Cardiac fibroblast (primary cell): ENCODE measurements at places on chromosomes 7 and 10.
A peak's percentile ranks its signal among the peaks of the same experiment; 100 is the strongest.

DNA sequence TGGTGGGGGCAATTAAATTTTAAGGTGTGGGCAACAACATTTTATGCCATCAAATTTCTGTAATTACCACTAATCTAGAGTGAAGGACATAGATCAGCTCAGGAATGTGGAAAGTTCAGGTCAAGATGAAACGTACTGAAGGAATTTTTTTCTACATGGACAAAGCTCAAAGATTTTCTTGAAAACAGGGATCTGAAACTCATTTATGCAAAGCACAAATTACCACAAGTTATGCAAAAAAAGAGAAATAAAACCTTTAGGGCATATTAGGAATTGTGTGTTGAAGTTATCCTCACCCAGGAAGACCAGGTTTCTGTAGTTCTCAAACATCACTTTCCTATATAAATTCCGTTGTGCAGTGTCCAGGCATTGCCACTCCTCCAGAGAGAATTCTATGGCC, 18.9 kb downstream of the ZNF680 start:
- DNase-seq, result no peak

DNA sequence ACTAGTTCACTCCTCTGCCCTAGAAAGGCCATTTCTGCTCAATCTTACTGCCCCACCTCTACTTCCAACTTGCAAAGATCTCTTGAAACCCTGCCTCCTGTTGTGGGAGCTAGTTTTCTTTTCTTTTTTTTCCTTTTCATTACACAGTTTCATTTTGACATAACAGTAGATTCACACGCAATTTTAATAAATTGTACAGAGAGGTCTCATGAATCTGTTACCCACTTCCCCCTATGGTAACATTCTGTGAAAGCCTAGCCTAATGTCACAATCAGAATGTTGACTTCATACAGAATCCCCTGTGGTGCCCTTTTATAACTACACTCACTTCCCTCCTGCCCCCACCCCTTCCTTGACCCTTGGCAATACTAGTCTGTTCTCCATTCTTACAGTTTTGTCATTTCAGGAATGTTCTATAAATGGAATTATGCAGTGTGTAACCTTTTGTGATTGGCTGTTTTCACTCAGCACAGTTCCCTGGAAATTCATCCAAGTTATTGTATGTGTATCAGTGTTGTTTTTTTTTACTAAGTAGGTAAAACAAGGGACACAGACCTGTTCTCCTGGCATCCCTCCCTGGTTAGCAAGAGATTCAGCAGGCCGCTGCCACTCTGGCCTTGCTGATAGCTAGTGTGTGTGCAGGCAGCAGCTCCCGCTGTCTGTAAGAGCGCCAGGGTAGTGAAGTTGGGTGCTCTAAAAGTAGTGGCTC, 21.5 kb downstream of the CHST3 start:
- DNase-seq, result peak; percentile 94

GRCh38 chr10:7192061-7192460, 218.8 kb downstream of the SFMBT2 start:
- DNase-seq, result no peak

DNA sequence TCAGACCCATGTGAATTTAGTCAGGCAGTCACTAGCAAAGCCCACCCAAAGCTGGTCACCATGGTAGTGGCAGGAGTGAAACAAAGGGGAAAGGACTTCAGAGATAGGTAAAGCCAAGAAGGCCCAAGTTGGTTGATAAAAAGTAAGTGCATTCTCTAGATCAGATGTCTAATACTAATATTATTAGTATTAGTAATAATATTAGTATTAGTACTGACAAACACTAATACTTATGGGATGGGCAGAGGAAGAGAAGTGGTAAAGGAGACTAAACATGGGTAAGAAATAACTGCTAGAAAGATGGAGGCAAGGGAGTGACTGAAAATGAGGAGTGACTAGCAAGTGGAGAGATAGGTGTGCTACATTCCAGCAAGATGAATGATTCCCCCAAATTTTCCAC, 46.6 kb upstream of the PHYHIPL start:
- DNase-seq, result no peak

GRCh38 chr7:311796-312195, 21.8 kb downstream of the FOXL3 start:
- no peak for DNase-seq

DNA sequence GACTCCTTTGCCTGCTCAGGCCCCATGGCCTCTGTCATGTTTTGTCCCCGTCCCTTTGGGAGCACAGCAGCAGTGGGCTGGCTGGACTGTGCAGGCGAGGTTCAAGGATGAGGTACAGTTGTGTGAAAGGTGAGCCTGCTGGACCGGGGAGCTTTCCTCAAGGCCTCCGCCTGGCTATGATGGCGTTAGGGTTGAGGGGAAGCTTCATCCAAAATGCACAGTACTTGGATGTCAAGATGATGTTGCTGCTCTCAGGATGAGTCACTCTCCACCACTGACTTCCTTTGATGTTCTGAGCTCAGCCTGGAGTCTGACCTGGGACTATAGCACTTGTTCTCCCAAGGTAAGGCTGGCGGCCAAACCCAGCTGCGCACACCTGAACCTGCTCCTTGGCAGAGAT, 152.7 kb upstream of the SHH start:
- DNase-seq, result no peak

DNA sequence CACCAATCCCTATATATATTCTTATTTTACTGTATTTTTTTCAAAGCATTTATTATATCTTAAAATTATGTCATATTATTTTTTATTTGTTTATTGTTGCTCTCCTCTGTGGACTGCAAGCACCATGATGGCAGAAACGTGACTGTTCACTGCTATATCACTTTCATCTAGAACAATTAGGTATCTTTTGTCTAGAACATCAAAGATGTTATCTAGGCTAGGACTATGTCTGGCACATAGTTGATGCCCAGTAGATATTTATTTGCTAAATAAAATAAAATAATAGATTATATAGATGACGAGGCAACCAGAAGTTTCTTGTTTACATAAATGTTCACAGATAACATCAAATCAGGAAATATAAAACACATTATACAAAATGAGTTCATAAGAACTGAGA, 12.4 kb upstream of the GPR158 start:
- DNase-seq, result no peak

- DNase-seq, result peak; percentile 90
Measured at GRCh38 chr7:102891693-102892261, 21.0 kb upstream of the LRRC17 start.

- DNase-seq, result peak; percentile 22
Measured at GRCh38 chr10:18616337-18616736, 35.0 kb downstream of the NSUN6 start.

DNA sequence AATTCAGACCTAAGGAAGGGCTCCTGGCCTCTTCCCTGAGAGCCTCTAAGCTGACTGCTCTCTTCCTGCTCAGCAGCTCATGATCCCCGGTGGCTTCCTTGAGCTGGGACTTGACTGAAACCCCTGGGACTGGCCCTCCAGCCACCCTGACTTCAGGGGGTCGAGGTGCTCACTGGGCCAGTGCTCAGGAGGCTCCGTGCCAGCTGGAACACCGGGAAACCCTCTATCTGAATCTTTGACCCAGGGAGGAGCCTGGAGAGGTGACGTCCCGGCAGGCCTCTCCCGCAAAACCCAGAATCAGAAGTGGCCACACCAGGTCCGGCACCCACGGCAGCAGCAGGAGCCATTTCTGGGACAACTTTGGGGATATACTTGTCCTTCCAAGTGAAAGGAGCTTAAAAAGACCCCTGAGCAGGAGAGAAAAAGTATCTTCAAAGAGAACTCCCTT, 110.7 kb downstream of the WDR37 start:
- DNase-seq, result no peak

DNA sequence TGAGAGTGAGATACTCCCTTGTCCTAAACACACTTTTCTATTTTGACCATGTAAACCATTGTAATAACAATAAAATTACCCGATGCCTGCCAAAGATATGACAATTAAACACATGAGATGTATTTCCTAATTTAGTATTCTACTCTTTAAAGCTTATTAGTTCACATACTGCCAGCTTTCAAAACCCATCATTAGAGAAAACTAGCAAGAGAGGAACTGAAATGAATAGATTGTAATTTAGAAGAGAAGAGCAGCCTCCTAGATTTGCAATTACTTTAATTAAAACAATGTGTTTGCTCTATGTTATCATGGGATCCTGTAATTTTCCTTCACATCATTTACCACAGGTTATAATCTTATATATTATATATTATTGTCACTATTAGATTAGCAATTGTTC, 428.2 kb downstream of the THSD7A start:
- DNase-seq, result no peak

- DNase-seq, result no peak
Measured at GRCh38 chr7:124033807-124034753, 1.2 kb upstream of the TMEM229A start.

- peak; percentile 27 for DNase-seq
Measured at GRCh38 chr7:104252409-104253134, 44.8 kb upstream of the ORC5 start.

GRCh38 chr10:103350517-103351260, at the start of gene PCGF6:
Gene PCGF6, minus strand, starts transcription at chr10:103351140. Its CDS starts 74 bp downstream, at chr10:103351066.
- peak; percentile 77 for DNase-seq

DNA sequence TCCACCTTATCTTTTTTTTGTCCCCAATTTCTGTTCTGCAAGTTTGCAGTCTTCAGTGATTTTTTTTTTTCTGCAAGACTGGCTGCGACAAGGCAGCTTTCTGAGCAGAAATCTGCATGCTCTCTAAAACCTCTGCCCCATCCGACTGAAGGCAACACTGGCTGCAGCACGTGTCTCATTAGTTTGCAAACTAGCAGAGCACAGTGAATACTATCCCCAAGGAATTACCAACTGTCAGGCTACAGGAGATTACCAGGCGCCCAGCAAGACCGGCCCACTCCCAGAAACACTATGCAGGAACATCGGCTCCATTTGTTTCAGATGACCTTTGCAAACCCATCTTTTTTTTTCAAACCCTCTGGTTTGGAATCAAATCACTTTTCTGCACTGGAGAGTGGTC, 538.8 kb downstream of the SORCS1 start:
- no peak for DNase-seq

DNA sequence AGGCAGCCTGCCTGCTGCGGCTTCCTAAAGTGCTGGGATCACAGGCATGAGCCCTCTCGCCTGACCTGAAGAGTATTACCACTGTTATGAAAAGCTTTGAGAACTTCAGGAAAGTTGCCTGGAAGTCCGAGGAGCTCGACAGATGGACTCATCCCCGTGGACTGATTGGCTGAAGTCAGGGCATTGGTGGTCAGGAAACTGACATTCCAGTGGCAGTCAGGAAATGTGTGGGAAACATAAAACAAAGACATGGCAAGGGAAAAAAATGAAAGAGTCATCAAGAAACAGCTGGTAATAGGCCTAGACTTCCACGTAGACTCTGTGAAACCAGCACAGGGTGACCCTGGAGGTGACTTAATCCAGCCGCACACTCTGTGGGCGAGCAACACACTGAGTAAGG, 123.3 kb downstream of the CDH23 start:
- no peak for DNase-seq

- DNase-seq, result peak; percentile 50
Measured at GRCh38 chr7:154960063-154960790, 42.7 kb downstream of the PAXIP1 start.

- peak; percentile 93 for DNase-seq
Measured at GRCh38 chr10:74189999-74190421, 39.0 kb downstream of the ADK start.

GRCh38 chr7:10977113-10977512, 3.4 kb downstream of the PHF14 start:
- no peak for DNase-seq

- DNase-seq, result peak; percentile 33
Measured at GRCh38 chr7:23335621-23336020, 36.5 kb downstream of the MALSU1 start.

DNA sequence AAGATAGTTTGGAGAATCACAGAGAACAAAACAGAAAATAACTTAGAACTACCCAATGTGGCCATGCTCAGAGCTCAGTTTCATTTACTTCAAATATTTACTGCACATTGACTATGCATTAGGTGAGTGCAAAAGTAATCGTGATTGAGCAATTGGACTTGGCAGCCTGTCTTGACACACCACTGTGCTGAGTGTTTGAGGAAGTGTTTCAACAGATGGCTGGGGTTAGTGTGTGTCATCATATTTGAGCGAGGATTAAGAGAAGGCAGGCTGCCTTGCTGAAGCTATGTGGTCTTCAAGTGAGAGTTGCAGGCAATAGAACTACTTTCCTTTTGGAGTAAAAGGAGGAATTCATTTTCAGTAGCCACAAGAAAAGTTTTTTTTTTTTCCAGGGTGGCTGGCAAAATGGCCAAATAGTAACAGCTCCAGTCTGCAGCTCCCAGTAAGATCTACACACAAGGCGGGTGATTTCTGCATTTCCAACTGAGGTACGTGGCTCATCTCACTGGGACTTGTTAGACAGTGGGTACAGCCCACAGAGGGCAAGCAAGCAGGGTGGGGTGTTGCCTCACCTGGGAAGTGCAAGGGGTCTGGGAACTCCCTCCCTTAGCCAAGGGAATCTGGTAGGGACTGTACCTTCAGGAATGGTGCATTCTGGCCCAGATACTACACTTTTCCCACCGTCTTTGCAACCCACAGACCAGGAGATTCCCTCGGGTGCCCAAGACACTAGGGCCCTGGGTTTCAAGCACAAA, 37.6 kb downstream of the AKR1C4 start:
- DNase-seq, result peak; percentile 81

- peak; percentile 69 for DNase-seq
Measured at GRCh38 chr7:92723205-92723604, 113.2 kb downstream of the CDK6 start.

DNA sequence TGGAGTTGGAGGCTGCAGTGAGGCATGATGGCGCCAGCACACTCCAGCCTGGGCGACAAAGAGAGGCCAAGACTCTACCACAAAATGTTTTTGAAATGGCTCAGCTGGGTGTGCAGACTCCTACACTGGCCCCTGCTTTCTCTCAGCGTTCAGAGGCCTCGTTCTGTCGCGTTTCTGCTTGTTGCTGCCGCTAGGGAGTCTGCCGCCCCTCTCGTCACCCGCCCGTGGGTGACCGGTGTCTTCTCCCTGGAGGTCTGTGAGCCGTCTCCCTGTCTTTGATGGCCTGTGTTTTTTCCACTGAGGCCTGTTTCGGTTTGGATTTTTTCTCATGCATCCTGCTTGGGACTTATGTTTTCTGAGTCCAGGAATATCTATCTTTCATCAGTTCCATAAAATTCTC, 23.6 kb upstream of the UNCX start:
- DNase-seq, result no peak

- DNase-seq, result no peak
Measured at GRCh38 chr10:132036887-132037675, 28.7 kb upstream of the JAKMIP3 start.

DNA sequence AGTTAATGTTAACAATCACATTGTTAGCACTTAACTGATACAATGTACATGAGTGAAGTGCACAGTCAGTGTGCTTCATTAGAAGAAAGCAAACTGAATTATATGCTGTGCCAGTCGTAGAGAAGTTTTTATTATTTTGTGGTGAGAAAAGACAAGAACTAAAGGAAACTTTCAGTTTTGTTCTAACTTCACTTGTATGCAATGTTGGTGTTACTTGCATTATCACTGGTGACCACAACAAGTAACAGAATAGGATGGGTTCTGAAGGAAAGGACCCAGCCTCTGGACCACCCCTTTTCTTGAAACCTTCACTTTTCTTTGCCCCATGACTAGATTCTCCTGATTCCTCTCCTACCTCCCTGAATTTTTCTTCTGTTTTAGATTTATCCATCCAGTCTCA, 123.3 kb upstream of the GAD2 start:
- DNase-seq, result no peak

- no peak for DNase-seq
Measured at GRCh38 chr7:28291559-28291958, 111.0 kb upstream of the JAZF1 start.

- no peak for DNase-seq
Measured at GRCh38 chr7:156224833-156225225, 412.6 kb upstream of the SHH start.

- DNase-seq, result no peak
Measured at GRCh38 chr10:128480601-128481000, 354.4 kb upstream of the MKI67 start.
